ENCODE measurements at places on chromosomes 3 and 15.
A peak's percentile ranks its signal among the peaks of the same experiment; 100 is the strongest.

- no peak for DNase-seq
Measured at GRCh38 chr15:31393444-31394091, 66.9 kb downstream of the KLF13 start.

DNA sequence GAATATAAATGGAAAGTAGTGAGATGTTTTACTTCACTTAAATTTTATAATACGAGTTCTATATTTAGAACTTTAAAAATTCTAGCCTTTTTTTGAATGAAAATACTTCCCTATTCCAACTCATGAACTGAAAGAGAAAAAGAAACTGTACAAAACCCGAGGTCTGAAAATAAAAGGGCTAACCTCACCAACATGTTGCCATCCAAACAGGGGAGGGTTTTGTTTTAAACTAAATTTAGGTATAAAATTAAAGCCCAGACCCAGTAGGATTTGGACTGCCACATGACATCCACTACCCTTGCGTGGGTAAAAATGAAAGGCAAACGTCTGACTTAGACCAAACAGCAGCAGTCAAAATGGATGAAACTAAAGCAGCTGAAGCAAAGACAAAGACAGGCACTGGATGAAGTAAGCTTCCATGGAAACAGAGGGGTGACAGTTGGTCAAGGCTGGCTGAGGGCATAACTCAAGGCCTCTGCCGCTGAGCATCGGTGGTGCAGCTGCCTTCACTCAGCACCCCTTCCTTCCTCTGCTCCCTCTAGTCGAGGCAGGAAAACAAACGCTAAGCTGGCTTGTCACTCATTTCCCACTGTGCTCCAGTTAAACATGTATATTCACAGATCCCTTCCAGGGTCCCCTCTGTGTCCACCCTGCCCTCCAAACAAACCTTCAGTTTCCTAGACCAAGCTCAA, 58.1 kb downstream of the TM4SF4 start:
- DNase-seq: no peak

DNA sequence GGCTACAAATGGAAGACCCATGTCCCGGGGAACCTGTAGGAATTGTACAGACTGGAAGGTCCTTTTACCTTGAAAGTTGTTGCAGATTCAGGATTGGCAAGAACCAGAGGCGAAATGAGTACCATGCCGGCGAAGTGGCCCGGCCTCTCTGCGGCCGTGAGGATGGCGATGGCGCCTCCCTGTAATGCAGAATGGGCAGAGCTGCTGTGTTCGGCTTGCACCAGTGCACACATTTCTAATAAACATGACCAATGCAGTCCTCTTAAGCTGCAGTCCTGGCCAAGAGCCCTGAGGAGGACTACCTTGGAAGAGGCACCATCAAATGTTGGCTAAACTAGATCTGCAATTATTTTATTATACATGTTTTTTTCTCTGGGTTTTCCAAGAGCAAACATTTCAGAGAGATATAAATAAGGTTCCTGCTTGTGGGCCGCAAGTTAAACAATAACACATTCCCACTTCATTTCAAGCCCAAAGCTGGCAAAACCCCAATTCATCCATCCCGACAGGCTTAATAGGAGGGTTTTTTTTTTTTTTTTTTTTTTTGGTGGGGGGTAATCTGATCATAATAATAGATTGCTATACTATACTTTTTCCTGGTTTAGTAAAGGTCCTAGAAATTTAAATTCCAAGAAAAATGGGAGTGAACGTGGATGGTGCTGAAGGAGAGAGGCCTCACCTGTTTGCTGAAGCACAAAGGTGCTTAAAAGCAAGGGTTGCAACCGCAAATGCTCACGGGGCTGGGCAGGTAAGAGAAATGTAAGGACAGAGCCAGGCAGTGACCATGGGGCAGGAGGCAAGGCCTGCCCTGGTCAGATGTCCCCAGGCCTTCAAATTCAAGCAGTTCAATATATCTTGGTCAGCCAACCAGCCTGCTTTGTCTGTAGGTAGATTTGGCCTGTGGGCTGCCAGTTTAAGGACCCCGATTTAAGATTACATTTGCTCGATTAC, 48.5 kb downstream of the ABTB1 start:
- DNase-seq: peak; percentile 72

- DNase-seq: no peak
Measured at GRCh38 chr3:168416446-168416845, 320.7 kb upstream of the GOLIM4 start.

DNA sequence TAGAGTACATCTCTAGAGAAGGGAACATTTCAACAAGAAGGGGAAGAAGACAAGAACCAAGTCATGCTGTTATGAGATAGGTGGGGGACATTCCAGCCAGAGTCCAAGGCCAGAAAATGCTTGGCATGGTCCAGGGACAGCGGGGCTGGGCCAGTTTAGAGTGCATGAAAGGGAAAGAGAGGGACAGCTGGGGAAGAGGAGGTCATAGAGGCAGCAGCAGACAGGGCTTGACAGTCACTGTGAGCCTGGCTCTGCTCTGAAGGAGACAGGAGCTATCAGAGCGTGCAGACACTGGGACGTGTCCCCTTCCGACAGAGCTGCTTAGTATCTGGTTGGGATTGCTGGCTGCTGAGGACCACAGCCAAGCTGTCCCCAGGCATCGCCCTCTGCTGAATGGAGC, 35.7 kb upstream of the PRR20G start:
- DNase-seq: no peak

GRCh38 chr3:187954516-187954872, 199.5 kb upstream of the LPP start:
- DNase-seq: no peak

DNA sequence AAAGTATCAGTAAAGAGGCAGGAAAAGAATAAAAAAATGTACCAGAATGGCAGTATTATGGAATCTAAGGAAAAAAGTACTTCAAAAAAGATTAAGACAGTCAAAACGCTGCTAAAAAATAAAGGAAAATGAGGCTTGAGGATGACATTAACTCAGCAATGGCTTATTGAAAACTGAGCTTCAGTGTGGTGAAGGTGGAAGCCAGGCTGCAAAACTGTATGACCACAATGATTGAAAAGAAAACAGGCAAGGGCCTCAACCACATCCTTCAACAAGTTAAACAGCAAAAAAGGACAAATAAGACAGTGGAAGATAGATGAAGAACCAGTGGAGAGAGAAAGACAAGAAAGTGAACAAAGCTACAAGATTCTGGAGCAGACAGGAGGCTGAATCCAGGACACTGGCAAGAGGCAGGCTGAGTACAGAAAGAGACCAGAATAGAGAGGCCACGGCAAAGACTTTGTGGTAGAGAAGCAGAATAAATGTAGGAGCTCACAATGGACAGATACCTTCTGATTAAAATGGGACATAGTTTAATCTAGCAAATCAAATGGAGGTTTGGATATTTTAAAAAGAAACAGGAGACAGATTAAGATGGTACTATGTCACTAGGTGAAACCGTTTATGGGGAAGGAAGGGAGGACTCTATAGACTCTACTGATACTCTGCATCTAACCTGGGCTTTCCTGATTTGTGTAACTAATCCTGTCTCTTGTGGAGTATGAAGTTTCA, 86.1 kb downstream of the TJP1 start:
- no peak for DNase-seq

DNA sequence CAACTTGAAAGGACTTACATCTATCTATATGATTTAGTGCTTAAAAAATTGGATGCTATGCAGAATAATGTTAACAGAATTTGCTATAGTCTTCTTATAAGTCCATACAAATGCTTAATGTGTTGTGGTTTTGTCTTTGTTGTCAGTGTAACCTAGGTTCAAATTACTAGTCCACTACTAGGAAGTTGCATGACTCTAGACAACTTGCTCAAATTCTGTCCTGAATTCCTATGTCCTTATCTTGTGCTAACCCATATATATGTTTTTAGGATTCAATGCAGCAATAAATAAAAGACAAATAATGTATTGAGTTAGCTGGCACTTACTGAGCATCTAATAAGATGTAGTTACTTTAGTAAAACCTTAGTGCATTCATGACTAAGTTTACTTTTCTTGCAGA, 276.5 kb upstream of the KCNMB2 start:
- no peak for DNase-seq

- DNase-seq: no peak
Measured at GRCh38 chr15:94064676-94065313, 166.6 kb upstream of the MCTP2 start.

GRCh38 chr3:43388175-43388574, 101.8 kb downstream of the SNRK start:
- no peak for DNase-seq

GRCh38 chr15:74907163-74907870, 666 bp upstream of the FAM219B start:
- DNase-seq: no peak

DNA sequence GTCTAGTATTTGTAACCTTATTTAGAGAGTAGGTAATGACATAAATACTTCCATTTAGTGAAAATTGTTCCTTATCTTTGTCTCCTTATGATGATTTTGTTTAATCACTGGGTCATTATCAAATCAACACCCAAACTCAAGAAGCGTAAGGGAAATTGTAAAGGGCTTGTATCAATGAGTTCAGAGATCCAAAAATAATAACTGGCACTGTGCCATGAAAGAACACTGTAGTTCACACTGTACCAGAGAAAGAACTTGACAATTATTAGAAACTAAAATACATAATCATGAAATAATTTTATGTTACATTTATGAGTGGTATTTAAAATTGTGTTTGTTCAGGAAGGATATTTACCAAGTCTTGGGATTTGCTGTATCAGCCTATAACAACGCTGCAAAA, 895.4 kb downstream of the FHIT start:
- DNase-seq: no peak

DNA sequence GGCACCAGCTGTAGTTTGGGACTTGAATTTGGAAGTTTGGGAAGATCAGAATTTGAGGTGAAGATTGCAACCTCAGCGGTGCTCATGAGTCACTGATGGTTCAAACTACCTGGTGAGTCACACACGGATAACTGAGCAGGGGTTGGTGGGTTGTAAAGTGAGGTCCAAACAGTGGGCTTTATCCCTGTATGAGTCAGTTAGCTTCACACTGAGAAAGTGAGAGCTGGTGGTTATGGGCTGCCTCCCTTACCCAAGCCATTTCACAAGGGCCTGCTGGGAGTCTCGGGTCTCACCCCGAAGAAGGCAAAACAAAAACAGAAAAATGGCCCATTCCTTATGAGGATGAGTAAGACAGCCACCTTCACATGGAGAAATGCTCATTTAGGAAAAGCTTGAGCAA, 77.0 kb downstream of the ITGA11 start:
- no peak for DNase-seq

DNA sequence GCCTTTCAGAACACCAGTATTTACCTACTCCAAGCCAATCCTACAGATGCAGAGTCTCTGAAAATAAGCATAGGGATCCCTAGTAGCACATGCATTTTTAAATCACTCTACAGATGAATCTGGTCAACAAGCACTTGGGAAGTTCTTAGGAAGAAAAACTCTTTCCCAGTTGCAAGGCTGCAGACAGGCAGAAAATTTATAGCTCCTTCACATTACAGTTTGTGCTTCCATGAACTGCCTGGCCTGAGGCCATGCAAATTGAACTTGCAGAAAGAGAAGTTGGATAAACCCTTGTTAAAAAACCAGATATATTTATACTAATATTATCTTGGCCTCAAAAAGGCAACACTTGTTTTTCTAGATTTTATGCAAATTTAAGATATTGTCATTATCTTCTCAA, 256.9 kb downstream of the EPHA3 start:
- DNase-seq: no peak

DNA sequence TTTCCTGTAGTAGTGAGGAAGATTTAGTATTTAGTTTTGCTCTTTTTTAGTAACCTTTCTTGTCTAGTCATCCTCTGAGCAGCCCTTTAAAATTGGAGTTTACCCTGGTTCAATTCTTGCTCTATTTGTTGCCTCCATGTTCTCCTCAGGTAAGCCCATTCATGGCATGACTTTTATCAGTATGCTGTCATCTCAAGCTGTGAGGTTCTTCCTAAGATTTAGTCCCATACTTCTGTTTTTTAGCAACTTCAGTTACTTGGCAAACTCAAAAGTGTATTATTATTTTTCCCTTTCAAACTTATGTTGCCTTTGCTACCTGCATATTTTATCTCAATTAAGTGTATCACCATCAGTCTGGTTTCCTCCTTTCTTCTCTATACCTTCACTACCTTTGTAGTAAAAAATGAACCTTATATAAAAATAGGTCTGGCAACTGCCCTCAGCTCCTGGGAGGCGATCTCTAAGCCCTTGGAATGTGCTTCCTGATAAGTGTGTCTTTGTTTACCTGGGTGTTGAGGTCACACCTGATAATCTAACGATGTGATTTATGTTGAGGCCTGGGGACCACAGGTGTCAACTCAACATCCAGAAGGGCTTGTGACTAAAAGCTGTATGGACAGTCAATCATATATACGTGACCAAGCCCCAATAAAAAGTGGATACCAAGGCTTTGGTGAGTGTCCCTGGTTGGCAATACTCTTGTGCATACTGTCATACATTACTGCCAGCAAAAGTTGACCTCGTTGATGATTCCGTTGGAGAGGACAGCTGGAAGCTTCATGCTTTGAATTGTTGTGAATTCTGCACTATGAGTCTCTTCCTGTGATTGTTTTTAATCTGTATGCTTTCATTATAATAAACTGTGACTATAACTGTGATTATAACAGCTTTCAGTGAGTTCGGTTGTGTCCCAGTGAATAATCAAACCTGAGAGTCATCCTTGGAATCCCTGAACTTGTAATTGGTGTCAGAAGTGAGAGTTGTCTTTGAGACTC, 3.9 kb downstream of the NSUN3 start:
- DNase-seq: no peak

DNA sequence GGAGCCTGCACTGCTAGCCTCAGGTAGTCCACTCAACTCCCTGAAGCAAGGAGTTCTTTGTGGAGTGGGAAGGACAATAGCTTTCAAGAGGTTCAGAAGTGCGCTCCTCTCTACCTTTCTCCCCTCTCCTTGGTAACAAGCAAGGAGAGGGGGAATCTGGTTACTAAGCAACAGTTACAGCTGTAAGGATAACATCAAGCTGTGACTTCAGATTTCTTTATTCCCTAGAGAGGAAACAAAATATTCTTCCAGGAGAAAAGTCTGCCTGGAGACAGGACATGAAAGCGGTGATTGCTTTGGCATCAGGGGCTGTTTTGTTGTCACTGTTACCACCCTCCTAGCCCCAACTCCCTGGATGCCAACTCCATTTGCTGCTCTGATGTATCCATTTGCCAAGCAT, 70.4 kb downstream of the TRANK1 start:
- no peak for DNase-seq

GRCh38 chr3:112598731-112599130, 36.9 kb downstream of the SLC35A5 start:
- no peak for DNase-seq

- DNase-seq: no peak
Measured at GRCh38 chr3:11655196-11655928, 11.6 kb upstream of the VGLL4 start.

DNA sequence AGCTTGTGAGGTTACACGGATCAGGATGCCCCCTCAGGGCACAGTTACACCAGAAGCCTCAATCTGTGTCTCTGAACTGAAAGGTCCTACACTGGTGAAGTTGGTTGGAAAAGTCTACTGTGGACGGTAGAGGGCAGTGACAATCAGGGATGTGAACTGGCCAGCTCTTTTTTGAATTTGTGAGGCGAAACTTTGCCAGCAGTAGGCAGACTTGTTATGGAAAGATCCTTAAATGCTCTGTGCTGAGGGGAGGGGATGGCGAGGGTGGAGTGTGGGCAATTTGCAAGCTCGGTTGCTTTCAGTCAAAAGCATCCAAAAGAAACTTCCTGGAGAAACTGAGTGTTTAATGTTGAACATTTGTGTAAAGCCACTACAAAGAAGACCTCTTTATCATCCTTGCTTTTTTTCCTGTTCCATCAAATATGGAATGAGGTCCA, 127.4 kb upstream of the ABHD17C start:
- DNase-seq: no peak

GRCh38 chr3:187507266-187507665, 139.1 kb downstream of the RTP4 start:
- no peak for DNase-seq

- DNase-seq: no peak
Measured at GRCh38 chr15:43370310-43370974, 401 bp downstream of the ZSCAN29 start.

All from NCI-H2029 (cell line).